Muscle of leg (tissue), 16 donors: ENCODE measurements at places on chromosomes 6 and 20. TPM values are rescaled to one million over a fixed set of nuclear protein-coding genes. Genes with fewer than 3 reads are reported as not detected.

DNA sequence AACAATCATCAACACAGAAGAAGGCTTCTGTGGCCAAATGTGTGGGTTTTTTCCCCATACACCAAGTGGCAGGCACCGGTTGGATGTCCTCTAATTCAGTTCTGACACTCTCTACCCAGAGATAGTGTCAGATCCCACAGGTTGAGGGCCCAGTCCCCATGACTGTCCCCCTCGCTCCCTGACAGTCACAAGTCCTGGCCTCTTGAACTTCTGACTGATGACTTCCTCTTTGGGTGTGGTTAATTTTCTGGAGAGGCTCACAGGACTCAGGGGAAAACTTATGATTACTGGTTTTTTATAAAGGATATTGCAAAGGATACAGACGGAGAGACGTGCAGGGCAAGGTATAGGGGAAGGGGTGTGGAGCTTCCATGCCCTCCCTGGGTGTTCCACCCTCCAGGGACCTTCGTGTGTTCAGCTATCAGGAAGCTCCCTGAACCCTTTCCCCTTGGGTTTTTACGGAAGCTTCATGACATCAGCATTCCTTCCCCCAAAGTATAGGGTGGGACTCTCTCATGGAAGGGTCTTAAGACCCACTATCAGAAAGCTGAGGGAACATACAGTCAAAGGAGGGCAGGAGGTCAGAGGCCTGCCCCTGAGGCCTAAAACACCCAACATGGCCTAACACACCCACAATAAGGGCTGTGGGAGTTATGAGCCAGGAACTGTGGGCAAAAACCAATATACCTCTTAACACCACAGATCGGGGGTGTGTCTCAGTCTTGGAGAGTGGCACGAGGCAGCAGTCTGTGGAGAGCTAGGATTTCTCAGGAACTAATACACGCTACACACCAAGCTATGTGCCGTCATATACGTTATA, 33.3 kb downstream of the FARS2 start:
- peak; percentile 16 for DNase-seq
- no peak overlapping the region for H3K27ac ChIP-seq
- no peak overlapping the region for H3K4me3 ChIP-seq
- H3K36me3 ChIP-seq = no peaks in the 10 kb centered on the region
- H3K27me3 ChIP-seq = no peaks in the 10 kb centered on the region

DNA sequence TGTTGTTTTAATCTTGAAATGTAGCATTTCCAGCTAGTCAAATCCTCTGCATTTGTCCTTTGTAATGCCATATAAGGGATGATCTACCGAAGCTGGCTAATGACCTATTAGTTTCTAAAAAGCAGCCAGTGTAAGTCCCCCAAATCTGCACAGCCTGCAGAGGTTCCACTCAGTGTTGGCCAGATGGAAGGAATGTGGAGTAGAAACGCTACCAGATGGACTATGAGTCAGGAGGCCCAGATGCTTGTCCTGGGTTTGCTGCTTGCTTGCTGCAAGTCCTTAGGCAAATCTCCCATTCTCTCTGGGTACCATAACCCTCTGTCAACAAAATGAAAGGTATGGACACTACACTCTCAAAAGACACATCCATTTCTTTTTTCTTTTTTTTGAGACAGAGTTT, 149.8 kb downstream of the BTBD9 start:
- no peaks in the 10 kb centered on the region for H3K27me3 ChIP-seq
- H3K36me3 ChIP-seq = no peaks in the 10 kb centered on the region
- no peak overlapping the region for H3K27ac ChIP-seq

- DNase-seq = no peak
- peaks cover 53% of the 10 kb centered on the region for H3K36me3 ChIP-seq
- no peak overlapping the region for H3K27ac ChIP-seq
- no peak overlapping the region for H3K4me3 ChIP-seq
- peaks cover 5% of the 10 kb centered on the region for H3K4me1 ChIP-seq
Measured at GRCh38 chr6:157203312-157203744, 120.0 kb downstream of the TMEM242 start.

DNA sequence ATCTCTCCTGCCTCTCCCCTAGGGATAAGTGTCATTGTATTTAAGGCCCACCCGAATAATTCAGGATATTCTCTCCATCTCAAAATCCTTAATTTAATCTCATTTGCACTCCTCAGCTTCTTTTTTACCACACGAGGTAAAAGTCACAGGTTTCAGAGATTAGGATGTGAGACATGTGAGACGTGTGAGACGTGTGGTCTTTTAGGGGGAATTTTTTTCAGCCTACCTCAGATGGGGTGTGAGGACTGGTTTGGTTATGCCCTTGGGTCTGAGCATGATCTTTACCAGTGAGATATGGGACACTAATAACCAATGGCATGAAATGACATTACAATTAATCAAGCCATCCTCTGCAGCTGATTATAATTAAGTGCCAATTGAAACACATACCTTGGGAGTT, 324.2 kb downstream of the BMP2 start:
- no peaks in the 10 kb centered on the region for H3K4me1 ChIP-seq
- H3K4me3 ChIP-seq = no peak overlapping the region
- no peaks in the 10 kb centered on the region for H3K36me3 ChIP-seq
- no peak for DNase-seq

DNA sequence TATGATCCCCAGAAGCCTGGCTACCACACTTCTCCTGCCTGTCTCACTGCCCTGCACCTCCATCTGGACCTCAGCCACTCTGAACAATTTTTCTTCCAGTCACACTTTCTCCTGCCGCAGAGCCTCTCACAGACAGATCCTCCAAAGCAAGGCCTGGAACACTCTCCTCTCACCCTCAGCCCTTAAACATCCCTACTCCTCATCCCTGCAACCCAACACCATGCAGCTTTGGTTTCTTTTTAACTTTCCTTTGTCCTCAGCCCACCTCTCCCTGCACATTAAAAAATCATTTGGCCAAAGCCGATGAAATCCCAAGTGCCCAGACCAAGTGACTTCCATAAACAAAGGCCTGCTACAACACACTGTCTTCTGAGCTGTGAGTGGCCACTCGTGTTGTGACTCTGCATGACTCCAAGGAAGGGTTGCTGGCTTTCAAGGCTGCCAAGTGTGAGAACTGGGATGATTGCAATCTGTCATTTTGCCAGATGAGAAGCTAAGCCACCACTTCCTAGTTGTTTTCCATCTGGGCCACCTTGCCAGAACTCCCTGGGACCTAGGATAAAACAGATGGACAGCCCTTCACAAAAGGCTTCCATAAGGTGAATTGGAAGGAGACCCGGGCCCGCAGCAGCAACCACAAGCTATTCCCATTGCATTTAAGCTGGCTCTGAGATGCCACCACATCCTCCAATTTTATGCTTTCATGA, 144.4 kb upstream of the SSTR4 start:
- no peaks in the 10 kb centered on the region for H3K36me3 ChIP-seq
- DNase-seq = no peak
- H3K27ac ChIP-seq = no peak overlapping the region
- H3K4me3 ChIP-seq = no peak overlapping the region
- no peaks in the 10 kb centered on the region for H3K27me3 ChIP-seq
- peaks cover 2% of the 10 kb centered on the region for H3K4me1 ChIP-seq

DNA sequence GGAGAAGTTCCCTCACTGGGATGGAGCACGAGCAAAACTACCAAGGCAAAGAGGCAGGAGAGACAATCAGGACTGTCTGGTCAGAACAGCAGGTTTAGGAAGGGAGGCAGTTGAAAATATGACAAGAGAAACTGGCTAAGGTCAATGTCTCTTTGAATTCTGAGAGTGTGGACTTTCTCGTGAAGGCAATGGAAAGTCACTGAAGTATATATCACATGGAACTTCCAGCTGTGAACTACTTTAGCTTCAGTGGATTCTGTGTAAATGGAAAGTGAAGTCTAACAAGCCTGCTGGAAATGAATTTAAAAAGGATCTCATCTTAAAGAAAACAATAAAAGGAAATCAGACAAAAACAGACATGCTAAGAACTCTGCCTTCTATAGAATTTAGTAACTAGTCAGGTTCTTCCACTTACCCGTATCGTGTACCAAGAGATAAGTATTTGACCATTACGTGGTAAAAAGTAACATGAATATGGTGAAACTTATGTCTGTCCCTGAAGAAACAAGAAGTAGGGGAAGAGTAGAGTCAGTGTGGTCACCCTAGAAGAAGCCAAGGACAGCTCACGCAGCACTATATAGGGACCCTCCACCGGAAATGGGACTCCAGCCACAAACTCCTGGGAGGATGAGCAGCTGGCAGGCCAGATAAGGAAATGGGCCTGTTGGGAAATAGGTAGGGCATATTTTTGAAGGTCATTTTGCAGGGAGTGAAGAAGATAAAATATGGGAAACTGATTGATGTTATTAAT, 123.4 kb downstream of the MAP7 start:
- no peaks in the 10 kb centered on the region for H3K36me3 ChIP-seq
- DNase-seq = no peak
- no peak overlapping the region for H3K4me3 ChIP-seq
- no peaks in the 10 kb centered on the region for H3K27me3 ChIP-seq

DNA sequence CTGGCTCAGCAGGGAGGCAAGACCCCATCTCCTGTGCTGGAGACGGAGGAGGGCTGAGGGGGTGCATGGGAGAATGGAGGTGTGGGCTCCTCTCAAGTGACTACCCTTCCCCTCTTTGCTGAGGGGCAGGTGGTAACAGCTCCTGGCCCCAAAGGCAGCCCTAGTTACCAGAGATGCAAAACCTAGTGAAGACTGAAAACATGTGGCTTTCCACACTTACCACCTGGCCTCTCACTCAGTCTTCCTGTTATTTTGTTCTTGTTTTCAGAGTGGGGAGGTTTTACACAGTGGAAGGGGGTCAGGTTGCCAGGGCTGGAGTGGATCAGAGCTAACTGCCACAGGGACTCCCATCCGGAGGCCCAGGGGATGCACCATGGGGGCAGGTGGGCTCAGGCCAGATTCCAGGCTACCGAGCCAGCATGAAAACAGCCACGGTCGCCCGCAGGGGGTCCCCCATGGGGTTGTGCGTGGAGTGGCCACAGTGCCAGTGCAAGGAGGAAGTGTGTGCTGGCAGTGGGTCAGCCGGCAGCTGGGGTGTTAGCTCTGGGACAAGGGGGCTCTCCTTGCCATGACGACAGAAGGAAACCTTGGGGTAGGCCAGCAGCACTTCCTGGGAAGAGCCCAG, 21.1 kb downstream of the MYT1 start:
- no peak overlapping the region for H3K4me3 ChIP-seq
- peaks cover 2% of the 10 kb centered on the region for H3K4me1 ChIP-seq
- DNase-seq = no peak

GRCh38 chr20:14643556-14643955, 306.1 kb upstream of the FLRT3 start:
- H3K27me3 ChIP-seq = no peaks in the 10 kb centered on the region
- no peaks in the 10 kb centered on the region for H3K36me3 ChIP-seq
- DNase-seq = no peak
- no peak overlapping the region for H3K4me3 ChIP-seq
- no peak overlapping the region for H3K27ac ChIP-seq

DNA sequence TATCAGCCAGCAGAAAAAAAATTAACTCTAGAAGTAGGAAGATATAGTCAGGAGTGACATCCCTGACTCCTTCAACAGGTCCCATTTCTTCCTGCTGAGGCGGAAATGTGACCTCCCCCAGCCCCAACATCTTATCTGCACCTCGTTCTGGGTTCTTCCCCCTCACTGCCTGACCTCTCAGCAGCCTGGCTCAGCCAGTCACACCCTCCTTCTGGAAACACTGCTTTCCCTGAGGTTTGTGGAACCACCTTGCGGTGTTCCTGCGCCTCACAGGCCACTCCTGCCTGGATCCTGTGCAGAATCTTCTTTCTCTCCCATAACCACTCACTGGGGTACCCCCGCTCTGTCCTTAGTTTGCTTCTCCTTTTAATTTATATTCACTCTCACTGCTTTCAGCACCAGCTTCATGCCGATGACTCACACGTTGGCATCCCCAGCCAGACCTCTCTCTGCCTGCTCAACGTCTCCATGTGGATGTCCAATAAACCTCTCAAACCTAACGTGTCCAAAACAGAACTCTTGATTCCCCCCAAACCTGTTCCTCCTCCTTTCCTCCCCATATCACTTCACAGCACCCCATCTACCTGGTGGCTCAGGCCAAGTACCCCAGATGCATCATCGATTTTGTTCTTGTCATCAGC, 222.8 kb upstream of the PLN start:
- no peaks in the 10 kb centered on the region for H3K27me3 ChIP-seq
- no peaks in the 10 kb centered on the region for H3K36me3 ChIP-seq
- DNase-seq = no peak
- H3K4me1 ChIP-seq = no peaks in the 10 kb centered on the region
- H3K4me3 ChIP-seq = no peak overlapping the region

DNA sequence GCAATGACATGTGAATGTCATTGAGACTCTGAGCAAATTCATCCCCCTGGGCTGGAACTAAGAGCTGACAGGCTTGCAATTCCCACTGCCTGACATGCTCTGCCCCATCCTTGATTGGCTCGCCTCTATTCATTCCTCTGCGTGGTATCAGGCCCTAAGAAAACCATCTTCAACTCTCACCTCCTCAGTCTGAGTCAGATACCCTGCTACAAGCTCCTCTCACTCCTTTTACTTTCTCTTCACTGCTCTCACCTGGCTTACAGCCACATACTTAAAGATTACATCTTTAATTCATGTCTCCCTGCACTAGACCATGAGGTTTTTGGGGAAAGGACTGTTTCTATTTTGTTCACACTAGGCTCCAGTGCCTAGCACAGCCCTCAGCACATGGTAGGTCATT, 131.6 kb downstream of the KIF6 start:
- no peaks in the 10 kb centered on the region for H3K36me3 ChIP-seq
- H3K4me1 ChIP-seq = no peaks in the 10 kb centered on the region

- peaks cover 36% of the 10 kb centered on the region for H3K36me3 ChIP-seq
- H3K27ac ChIP-seq = no peak overlapping the region
- no peaks in the 10 kb centered on the region for H3K4me1 ChIP-seq
- no peaks in the 10 kb centered on the region for H3K27me3 ChIP-seq
- no peak for DNase-seq
Measured at GRCh38 chr20:58420798-58421496, 31.9 kb downstream of the VAPB start.

DNA sequence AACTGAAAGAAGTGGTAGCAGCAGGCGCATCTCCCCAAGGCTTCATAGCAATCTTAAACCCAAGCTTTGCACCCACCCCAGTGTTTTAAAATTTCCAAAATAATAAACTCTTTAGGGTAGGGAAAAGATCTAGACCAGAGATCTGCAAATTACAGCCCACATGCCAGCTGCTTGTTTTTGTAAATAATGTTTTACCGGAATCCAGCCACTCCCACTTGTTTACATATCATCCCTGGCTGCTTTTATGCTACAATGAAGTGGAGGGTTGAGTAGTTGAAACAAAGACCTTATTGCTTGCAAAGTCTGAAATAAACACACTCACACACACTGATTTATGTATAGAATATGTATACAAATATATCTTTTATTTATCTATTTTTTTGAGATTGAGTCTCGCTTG, 30.0 kb downstream of the SLX4IP start:
- H3K27ac ChIP-seq = no peak overlapping the region
- H3K4me1 ChIP-seq = peaks cover 24% of the 10 kb centered on the region

- peaks cover 36% of the 10 kb centered on the region for H3K4me1 ChIP-seq
- H3K4me3 ChIP-seq = no peak overlapping the region
- peak overlapping the region; percentile 16 for H3K27ac ChIP-seq
- DNase-seq = peak; percentile 90
Measured at GRCh38 chr6:37137201-37138090, 32.5 kb upstream of the PIM1 start.

GRCh38 chr20:40393197-40394079, 295.6 kb downstream of the MAFB start:
- H3K4me3 ChIP-seq = no peak overlapping the region
- H3K27ac ChIP-seq = no peak overlapping the region
- no peaks in the 10 kb centered on the region for H3K27me3 ChIP-seq
- H3K36me3 ChIP-seq = no peaks in the 10 kb centered on the region
- H3K4me1 ChIP-seq = no peaks in the 10 kb centered on the region

ZNF512B gene
- 29.1 TPM for polyA plus RNA-seq

TRIM31 gene
- polyA plus RNA-seq = not detected

GPX5 gene
- not detected for polyA plus RNA-seq

LTB gene
- polyA plus RNA-seq = 1.4 TPM

KIZ gene
- polyA plus RNA-seq = 16.1 TPM

PEDS1 gene
- 19.3 TPM for polyA plus RNA-seq
